SJCRH30 (cell line): ENCODE measurements at places on chromosomes 11 and 22. TPM values are rescaled to one million over a fixed set of nuclear protein-coding genes. Genes with fewer than 3 reads are reported as not detected.

The CXCR5 gene
- not detected in 2 replicates for total RNA-seq

The ZDHHC13 gene
- total RNA-seq: 40.0 and 46.8 TPM in 2 replicates

The RASD2 gene
- total RNA-seq: not detected in 2 replicates

The KIAA1671 gene
- 19.7 and 20.4 TPM in 2 replicates for total RNA-seq

The PHLDB1 gene
- 19.1 and 21.6 TPM in 2 replicates for total RNA-seq

The CCDC82 gene
- 11.3 and 16.5 TPM in 2 replicates for total RNA-seq

The CTSW gene
- not detected in 2 replicates for total RNA-seq

The PKNOX2 gene
- total RNA-seq: 13.1 and 15.1 TPM in 2 replicates

GRCh38 chr11:17353821-17354600 lies 2.4 kb downstream of the NCR3LG1 start:
- DNase-seq: peak; percentile 50

DNA sequence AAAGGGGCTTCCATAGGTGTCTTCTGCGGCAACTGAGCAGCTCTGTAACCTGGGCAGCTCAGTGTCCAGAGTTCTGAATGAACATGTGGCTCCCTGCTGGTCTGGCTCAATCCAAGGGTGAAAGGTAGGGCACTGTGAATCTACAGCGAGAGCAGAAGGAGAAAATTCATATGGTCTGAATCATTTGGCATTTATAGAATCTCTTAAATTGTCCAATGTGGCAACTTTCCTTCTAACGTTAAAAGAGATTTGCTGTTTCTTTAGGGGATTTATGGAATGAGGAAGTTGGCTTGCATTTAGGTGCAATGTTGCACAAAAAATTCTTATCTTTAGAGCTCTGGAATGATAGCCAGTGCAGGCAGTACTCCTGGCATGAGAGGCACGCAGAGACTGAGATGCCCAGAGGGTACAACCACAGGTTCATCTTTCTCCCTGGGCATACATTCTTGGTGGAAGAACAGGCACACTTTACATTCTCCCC lies 17.0 kb downstream of the ATXN10 start:
- no peak for DNase-seq

DNA sequence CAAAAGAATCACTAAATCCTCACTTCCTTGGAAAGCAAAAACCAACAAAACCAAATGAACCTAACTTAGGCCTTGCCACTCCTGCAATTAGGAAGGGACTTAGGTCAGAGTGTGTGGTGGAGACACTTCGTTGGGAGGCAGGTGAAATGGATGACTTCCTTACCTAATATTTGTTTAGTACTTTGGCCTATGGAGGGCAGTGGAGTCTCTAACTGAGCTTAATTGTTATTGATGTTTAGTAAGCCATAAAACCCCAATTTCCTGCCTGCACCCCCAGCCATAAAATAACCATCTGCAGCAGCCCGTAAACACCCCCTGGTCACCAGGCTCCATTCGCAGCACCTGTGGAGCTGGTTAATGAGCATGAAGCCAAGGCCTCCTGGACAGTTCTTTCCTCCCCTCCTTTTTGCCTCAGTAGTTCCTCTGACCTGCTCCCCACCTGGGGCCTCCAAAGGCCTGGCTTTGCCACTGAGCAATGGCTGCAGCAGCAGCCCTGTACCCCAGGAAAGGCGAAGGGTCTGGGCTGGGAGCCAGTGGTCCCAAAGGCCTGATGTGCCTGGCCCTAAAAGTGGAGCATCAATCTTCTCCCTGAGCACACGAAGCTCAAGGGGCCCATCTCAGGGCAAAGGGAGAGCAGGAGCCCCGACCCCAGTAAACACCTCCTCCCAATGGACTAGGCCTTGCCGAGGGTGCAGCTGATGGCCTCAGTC lies 15.6 kb upstream of the SYT13 start:
- DNase-seq: no peak

GRCh38 chr22:42920101-42920820 lies 63.2 kb upstream of the ARFGAP3 start:
- no peak for DNase-seq

DNA sequence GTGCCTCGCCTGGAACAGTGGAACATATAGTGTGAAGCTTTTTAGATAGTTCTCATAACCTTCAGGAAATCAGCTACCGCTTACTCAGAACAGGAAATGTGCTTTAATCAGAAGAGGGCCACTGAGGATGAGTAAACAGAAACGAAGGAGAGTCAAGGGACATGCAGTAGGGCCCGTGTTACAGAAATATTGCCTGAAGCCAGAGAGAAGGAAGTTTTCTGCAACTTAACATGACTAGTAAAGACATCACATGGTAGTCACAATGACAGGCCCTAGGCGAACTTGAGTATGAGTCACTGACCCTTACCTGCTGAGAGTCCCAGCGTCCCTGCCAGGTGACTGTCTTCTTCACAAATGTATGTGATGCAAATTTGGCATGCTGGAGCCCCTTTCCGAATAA lies 39.4 kb downstream of the CARD18 start:
- DNase-seq: no peak

GRCh38 chr11:122025757-122026156 lies 90.3 kb downstream of the BLID start:
- DNase-seq: peak; percentile 81

GRCh38 chr11:17807034-17807433 lies 72.5 kb downstream of the KCNC1 start:
- no peak for DNase-seq

DNA sequence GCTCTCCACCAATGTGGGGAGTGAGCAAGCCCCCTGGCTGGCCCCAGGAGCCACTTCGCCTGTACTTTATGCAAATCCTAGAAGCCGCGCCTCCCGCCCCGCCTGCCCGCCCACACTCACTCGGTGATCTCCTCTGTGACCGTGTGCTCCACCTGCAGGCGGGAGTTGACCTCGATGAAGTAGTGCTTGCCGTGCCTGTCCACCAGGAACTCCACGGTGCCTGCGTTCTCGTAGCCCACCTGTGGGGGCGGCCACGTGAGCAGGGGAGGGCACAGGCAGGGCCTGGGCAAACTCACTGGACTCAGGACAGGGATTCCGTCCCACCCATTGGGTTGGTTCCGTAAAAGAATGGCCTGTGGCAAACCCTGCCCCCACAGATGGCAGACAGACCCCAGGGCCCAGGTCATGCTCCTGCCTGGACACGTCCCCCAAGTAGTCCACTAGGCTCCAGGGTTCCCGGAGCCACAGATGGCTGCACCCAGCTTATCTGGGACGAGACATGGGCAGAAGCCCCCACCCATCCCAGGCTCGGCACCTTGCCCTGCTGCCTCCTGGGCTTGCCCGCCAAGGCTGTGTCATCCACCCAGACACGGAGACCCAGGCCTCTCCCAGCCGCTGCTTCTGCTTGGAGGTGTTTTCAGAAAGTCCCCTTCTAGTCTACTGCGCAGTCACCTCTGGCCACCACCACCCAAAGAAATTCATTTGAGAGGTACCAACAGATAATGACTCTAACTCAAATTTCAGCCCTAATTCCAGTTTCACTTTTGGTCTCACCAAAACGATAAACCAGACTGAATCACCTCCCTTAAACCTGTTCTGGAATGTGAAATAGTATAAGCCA lies 12.1 kb downstream of the LRFN4 start:
- no peak for DNase-seq

DNA sequence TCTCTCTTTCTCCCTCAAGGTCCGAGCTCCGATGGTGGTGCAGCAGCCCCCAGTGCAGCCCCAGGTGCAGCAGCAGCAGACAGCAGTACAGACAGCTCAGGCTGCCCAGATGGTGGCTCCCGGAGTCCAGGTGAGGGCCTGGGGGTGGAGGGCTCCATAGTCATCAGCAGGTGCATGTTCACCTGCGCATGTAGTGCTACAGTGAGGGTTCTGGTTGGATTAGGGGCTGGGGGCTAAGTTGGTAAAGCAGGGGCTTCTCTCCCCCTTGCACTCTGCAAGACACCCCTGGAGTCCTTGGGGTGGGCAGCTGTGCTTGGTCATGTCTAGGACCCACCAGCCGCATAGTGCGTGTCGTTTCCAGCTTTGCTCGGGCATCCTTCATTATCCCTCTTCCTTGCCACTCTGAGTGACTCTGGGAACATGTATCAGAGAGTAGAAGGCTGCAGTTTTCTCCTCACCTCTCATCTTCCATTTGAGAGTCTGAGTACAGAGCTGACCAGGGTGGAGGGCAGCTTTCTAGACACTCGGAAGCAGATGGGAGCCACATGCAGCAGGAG lies 61.2 kb downstream of the MED15 start:
- DNase-seq: no peak

GRCh38 chr11:6489306-6489705 lies 7.8 kb upstream of the DNHD1 start:
- DNase-seq: no peak

DNA sequence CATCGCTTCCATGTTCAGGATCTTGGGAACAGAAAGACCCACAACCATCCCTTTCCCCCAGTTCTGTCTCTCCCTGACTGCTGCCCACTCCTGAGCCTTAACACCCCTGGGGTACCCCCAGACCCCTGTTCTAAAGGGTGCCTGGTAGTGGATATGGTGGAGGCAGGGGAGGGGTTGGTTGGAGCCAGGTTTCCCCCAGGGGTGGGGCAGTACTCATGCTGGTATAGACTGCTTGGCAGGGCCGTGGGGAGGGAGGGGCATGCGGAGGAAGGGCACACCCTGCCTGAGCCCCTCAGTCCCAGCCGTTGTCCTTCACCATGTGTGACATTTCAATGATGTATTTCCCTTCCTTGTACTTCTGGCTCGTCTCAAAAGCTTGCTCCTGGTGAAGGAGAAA lies 4.0 kb downstream of the YPEL4 start:
- no peak for DNase-seq

GRCh38 chr11:92623055-92623454 lies 346.4 kb upstream of the MTNR1B start:
- DNase-seq: no peak

DNA sequence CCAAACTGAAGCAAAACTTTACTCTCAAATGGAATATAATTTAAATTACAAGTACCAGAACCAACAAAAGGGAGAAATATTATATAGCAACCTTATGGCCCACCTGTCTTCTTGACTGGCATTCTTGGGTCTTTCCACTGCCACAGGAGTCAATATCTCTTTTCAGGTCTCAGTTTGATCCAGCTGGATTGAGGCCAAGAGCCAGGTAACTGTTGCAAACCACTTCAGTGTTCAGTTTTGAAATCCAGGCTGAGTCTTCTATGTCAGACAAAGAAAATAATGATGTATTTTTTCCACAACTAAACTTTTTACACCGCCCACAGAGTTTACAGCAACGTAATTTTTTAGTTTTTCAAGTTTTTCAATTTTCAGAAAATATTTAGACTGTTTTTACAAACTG lies 648 bp downstream of the DLG2 start:
- DNase-seq: no peak

GRCh38 chr22:33851821-33852384 lies 68.4 kb downstream of the LARGE1 start:
- no peak for DNase-seq

GRCh38 chr11:95156133-95156721 lies 66.6 kb downstream of the ENDOD1 start:
- DNase-seq: no peak

GRCh38 chr11:99676292-99676691 lies 655.5 kb downstream of the CNTN5 start:
- DNase-seq: no peak

GRCh38 chr22:47837703-47838102 lies 1075.3 kb downstream of the TBC1D22A start:
- peak; percentile 74 for DNase-seq

GRCh38 chr11:113623114-113623513 lies 83.0 kb downstream of the TMPRSS5 start:
- DNase-seq: no peak

GRCh38 chr11:112608509-112608908 lies 347.8 kb upstream of the PLET1 start:
- DNase-seq: no peak

- no peak for DNase-seq
Observed at GRCh38 chr11:132423266-132423665, 1052.9 kb downstream of the NTM start.

DNA sequence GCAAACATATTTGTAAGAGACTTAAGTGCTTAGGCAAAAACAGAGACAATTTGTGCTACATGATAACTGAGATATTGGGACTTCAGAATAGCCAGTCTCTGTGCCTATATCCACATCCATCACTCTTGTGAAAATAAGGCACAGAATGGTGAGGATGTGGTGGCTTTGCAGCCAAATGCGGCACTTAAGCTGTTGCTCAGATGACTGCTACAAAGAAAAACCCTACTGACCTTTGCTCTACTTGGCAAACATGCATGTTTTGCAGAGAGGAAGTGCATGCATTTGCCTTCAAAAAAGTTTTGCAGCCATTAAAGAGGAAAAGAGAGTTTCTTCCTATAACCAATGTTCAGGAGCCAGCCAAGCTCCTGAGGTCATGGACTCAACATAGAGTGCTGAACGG lies 675.0 kb upstream of the KIRREL3 start:
- no peak for DNase-seq

DNA sequence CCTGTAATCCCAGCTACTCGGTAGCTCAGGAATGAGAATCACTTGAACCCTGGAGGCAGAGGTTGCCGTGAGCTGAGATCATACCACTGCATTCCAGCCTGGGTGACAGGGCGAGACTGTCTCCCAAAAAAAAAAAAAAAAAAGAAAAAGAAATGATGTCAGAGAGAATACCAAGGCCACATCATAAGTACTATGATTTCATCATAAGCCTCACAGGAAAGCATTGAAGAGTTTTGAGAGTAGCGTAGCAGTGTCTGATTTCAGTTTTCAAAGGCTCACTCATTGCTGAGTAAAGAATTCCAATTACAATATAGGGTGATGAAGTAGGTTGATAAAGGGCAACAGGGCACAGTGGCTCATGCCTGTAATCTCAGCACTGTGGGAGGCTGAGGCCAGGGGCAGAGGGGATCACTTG lies 88.8 kb downstream of the MRTFA start:
- no peak for DNase-seq

DNA sequence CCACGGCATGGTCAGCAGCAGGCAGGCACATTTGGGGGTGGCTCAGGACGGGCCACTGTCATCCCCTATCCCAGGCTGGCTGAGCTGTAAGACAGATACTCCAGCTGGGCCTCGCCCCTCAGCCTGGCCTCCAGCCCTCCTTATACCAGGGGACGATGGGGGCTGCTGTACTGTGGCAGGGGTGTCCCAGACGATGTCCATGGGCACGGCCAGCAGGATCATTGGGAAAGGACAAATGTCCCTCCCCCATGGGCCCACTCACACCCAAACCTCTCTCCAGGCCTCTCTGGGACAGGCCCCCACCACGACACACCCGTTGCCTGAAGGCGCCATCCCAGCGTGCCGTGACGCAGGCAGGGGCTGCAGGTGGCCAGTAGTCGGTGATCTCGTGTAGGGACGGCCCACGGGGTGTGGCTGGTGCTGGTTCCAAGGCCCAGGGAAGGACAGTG lies 1.5 kb upstream of the IL17REL start:
- DNase-seq: no peak
